ENCODE measurements at places on chromosomes 2 and 18. TPM values are rescaled to one million over a fixed set of nuclear protein-coding genes. Genes with fewer than 3 reads are reported as not detected.

DNA sequence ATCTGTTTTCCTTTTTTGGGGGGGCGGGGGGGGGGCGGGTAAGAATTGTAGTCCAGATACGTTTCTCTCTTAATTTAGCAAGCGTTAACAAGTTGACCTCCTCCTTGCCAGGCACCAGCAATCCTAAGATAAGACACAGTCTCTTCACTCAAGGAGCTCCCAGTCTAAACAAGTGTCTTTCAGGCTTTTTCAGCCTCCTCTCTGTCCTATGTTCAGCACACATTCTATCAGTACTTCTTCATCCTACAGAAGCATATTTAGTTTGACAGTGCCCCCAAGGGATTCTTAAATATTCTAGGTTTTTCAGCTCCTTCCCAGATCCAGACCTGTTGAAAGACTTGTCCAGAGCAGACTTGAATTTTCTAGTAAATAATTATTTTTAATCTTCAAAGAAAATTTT lies 2.7 kb downstream of the PPP1CB start:
- no peak for DNase-seq

- no peak for DNase-seq
These were observed 44.8 kb downstream of the SETBP1 start for GRCh38 chr18:44725300-44726058.

DNA sequence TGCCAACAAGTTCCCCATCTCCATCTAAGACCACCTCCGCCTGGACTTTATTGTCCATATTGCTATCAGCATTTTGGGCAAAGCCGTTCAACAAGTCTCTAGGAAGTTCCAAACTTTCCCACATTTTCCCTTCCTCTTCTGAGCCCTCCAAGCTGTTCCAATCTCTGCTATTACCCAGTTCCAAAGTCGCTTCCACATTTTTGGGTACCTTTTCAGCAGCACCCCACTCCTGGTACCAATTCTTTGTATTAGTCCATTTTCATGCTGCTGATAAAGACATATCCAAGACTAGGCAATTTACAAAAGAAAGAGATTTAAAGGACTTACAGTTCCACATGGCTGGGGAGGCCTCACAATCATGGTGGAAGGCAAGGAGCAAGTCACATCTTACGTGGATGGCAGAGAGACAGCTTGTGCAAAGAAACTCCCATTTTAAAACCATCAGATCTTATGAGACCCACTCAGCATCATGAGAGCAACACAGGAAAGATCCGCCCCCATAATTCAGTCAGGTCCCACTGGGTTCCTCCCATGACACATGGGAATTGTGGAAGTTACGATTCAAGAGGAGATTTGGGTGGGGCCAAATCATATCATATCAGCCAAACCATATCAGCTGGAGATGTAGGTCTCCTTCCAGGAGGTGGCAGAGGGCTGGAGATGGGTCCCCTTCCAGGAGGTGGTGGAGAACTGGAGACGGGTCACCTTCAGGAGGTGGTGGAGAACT lies 19.8 kb upstream of the TXNDC2 start:
- DNase-seq = no peak

DNA sequence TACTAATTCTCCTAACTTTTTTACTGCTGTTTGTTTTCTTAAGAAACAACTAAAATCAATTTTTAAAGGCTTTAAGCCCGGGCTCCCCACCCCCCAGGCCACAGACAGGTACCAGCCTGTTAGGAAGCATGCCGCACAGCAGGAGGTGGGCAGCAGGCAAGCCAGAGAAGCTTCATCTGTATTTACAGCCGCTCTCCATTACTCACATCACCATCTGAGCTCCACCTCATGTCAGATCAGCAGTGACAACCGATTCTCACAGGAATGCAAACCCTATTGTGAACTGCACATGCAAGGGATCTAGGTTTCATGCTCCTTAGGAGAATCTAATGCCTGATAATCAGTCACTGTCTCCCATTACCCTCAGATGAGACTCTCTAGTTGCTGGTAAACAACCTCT lies 517.0 kb downstream of the NRXN1 start:
- no peak for DNase-seq

GRCh38 chr18:58269931-58270330 lies 225.9 kb downstream of the NEDD4L start:
- no peak for DNase-seq

DNA sequence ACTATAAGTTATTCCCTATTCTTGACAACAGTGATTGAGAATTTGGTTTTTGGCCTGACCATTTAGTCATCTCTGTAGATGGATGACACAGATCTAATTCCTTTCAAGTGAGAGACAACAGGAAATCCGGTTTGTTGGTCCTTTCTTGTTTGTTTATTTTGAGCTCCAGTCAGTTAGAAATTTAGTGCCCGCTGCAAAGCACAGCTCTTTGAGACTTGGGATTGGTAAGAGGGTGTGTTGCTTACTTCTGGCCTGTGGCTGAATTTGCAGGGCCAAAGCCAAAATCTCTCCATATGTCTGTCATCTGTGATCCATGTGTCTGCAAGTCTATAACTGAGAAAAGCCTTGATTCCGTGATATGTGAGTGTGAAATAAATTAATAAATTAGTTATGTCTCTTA lies 74.3 kb downstream of the BIN1 start:
- no peak for DNase-seq

DNA sequence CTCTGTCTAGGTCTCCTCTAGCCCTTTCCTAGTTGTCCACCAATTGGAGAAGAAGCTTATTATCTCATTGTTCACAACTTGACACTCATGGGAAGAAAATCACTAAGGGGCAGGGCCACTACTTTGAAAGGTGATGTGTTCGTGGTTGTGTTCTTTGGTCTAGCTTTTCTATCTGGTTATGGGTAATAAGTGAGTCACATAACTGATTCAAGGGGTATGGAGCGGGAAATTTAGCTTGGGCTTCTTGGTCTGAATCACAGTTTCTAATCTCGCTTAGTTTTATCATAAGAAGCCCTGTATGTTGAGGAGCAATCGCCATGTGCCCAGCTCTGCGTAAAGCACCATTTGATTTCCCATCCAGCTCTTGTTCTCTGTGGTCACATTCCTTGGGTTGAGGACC lies 18.7 kb upstream of the DYTN start:
- DNase-seq = no peak

DNA sequence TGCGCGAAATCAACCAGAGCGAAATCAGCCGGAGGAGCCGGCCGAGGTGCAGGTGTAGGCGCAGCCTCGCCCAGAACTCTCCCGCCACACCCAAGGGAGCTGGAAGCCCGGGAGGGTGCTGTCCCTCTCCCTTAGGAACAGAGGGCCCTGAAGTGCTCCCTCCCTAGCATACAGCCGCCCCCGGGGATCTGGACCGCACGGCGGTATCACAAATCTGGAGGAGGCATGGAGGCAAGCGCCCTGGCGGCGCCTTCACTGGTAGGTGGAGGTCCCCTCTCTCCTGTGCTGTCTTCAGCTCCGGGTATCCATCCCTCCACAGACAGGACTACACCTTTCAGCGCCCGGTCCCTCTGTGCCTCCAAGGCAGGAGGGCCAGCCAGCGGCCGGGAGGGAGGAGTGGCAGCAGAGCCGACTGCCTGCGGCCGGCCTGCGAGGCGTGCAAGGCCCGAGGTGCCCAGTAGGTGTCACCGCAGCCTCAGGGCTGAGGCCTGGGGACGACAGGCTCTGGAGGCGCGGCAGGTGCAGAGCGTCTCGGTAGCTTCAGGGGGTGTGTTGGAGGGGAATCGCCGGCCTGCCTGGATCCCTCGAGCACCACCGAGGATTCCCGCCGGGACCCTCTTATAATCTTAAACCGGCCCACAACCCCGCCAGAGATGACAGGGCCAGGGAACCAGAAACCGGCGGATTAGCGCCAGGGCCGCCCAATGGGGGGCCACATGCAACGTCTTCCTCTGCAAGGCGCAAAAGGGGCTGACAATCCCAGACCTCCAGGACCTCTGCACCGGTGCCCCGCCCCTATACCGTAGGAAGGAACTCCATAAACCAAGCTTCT lies 2.8 kb downstream of the IHH start:
- peak; percentile 36 for DNase-seq

DNA sequence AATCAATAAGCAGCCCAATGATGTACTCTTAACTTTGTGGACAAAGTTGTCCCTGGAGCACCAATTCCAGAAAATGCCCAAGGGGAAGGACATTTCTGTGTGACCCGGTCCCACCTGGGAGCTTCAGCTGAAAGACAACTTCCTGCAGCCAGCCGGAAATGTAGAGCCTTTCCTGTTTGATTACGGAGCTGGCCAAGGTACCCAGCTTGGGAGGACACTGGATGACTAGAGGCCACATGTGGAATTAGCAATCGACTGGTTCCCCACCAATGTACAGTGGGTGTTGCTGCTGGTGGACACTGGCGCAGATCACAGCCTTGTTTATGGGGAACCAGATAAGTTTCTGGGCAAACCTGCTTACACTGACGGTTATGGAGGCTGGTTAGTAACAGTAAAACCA lies 53.0 kb upstream of the ZC3H15 start:
- no peak for DNase-seq

DNA sequence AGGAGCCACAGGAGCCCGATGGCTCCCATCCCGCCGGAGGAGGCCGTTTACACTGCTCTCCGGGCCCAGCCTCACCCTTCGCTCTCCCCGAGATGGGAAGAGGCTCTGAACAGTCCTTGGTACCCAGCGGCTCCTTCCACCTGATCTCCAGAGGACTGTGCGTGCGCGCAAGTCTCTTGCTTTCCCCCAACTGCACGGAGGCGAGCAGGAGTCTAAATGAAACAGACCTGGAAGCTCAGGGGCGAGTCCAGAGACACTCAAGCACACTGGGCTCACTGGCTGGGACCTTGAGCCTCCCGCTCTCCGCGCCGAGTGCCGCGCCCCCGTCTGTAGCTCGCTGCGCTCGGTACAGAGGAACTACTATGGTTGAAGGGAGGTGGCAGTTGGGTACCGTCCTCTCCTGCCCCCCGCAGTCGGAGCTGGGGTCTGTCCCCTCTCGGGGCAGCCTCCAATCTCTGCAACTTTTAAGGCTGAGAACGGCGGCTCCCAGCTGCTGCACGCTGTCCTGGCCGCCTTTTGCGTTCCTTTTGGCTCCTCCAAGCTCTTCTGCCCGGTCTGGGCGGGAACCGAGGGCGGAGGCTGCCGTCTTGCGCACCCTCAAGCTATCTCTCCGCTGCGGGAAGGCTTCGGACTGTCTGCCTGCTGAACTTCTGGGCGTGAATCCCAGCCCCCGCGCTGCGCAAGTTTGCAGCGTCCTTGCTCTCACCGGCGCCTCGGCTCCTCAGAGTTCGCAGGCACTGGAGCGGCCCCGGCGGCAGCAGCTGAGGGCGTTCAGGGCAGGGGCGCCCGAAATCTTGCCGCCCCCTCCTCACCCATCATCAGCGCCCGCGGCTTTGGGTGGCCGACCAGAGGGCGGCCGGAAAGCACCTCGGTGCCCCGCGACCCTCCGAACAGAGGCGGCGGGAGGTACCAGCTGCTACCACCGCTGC lies 491 bp downstream of the ALK start:
- no peak for DNase-seq

DNA sequence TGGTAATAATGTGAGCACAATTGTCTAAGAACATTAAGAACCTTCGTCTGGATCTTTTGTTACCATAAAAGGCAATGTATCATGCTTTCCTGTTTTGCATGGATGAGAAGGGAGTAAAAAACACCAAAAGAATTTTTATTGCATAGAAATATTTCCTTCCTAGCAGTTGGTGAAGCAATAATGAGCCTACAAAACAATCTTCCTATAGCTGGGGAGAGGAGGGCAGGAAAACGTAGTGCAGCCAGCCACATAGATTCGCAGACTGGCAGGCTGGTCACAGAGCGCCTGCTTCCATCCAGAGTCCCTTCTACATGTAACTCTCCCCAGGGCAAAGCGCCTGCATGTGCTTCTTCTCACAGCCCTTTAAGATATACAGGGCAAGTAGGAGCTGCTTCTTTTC lies 190.4 kb downstream of the BABAM2 start:
- DNase-seq = no peak

GRCh38 chr2:128622955-128623620 lies 304.4 kb upstream of the HS6ST1 start:
- DNase-seq = no peak

DNA sequence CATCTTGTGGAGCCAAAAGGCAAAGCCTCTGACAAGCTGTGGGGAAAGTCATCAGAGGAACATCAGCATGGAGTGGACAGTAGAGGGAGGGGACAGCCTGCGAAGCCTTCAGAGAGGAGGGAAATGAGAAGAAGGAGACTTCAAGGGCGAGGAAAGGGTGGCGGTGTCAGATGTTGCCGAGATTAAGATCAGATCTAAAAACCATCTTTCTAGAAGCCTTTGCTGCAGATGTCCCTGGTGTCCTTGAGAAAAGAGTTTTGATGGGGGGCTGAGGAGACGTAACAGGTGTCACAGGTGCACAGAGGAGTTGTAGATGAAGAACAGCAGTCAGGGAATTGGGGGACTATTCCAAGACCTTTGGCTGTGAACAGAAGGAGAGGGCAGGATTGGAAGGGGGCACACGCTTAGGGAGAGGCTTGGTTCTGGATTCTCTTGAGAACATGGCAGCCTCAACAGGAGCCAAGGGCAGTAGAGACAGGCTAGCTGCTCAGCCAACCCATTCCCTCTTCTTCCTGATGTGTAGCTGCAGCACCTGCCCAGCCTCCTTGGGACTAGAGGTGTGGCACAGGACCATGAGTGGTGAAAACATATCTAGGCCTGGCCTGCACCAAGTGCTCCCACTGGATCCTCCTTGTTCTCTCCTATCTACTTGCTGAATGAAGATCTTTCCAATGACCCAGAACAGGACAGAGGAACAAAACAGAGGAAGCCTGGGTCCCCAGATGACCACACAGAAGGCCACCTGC lies 22.7 kb upstream of the NCL start:
- no peak for DNase-seq

- DNase-seq = no peak
These were observed 21.8 kb upstream of the CXCR1 start for GRCh38 chr2:218188528-218188927.

DNA sequence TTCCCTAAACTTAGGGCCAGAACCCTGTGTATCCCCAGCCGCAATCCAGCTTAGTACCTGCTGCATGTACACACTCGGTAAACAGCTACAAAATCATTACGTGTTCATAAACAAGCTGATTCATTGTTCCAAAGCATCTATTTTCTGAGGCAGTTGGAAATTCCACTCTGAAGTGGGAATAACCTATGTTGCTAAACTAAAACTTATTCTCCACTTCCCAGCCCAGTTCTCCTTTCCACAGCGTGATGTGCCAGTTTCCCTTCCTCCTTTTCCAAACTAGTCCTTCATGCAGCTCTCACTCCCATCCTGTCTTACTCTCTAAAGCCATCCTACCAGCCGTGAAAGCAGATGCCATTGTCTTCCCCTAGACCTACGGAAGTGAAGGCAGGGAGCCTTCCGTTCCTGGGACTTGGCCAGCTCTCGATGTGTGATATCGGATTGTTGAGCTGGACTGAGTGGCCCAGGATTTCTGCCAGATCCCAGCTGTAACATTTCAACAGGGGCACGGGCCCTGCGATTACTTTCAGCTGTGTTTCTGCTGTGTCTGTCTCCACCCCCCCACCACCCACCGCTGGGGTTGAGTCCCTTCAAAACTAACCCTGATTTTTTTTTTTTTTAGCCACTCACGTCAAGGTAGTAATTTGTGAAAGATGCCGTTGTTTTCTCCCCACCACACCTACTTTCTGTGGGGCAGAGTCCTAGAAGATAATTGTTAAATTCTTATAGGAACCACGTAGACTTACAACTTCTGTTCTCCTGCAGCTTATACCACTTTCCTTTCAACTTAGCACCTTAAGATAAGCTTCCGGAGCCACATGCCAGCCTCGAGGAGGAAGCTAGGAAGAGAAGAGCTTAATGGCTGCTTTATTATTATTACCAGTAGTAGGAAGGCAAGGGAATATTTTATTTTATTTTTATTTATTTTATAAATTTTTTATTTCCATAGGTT lies 100.9 kb downstream of the CRIM1 start:
- DNase-seq = peak; percentile 61

CRYBA2 gene
- total RNA-seq = not detected

ABCG8 gene
- total RNA-seq = 0.07 TPM

CXCR4 gene
- total RNA-seq = 6.6 TPM

KIF1A gene
- total RNA-seq = 0.09 TPM

KLHL14 gene
- total RNA-seq = not detected

FAM237A gene
- not detected for total RNA-seq
